Kidney (tissue), 22 donors: ENCODE measurements at places on chromosomes 4 and X.

DNA sequence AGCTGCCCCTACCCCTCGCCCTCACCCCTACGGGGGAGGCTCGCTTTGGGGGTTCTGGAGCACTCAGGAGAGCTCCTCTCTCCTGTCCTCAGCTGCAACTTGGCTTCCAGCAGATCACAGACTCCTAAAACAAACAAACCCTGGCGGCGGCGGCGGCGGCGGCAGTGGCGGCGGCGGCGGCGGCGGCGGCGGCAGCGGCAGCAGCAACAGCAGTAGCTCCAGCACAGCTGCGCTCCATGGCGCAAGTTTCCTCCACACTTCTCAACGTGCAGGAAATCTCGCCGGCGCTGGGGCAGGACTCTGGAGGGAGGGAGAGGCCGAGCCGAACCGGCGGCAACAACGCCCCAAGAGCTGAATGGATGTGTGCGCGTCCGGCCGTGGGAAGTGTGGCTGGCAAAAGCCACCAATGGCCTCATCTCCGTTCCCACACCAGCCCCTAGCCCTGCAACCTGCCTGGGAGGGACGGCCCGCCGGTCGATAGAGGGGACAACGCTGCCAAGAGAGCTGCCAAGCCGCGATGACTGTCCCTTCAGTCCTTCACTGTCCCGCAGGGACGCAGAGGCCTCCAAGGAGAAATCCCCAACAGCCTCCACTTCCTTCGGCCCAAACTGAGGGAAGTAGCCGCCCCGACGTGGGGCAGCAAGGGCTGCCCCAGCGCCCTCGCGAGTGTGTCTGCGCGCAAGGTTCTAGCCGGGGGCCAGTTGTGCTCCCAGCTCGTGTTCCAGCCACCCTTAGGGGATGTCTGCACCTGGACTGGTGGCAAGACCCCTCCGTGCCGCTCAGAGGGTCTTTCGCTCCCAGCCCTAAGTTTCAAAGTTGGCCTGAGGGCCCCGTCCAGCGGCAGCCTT lies 775 bp downstream of the SHROOM4 start:
- no peaks in the 10 kb centered on the region for H3K27me3 ChIP-seq
- peak; percentile 82 for DNase-seq

GRCh38 chrX:41608244-41608643 lies 80.5 kb upstream of the GPR34 start:
- H3K27ac ChIP-seq = no peak overlapping the region
- no peaks in the 10 kb centered on the region for H3K36me3 ChIP-seq
- no peaks in the 10 kb centered on the region for H3K27me3 ChIP-seq

- H3K4me1 ChIP-seq = no peaks in the 10 kb centered on the region
- no peaks in the 10 kb centered on the region for H3K36me3 ChIP-seq
- peak; percentile 65 for DNase-seq
- H3K27me3 ChIP-seq = no peaks in the 10 kb centered on the region
- no peak overlapping the region for H3K27ac ChIP-seq
Measured at GRCh38 chrX:153554519-153555167, 37.2 kb downstream of the ATP2B3 start.

GRCh38 chr4:185895866-185896265 lies 83.9 kb upstream of the SORBS2 start:
- no peak overlapping the region for H3K4me3 ChIP-seq
- no peaks in the 10 kb centered on the region for H3K27me3 ChIP-seq
- H3K27ac ChIP-seq = no peak overlapping the region
- no peaks in the 10 kb centered on the region for H3K36me3 ChIP-seq

- H3K4me1 ChIP-seq = peaks cover 4% of the 10 kb centered on the region
- no peak overlapping the region for H3K27ac ChIP-seq
- DNase-seq = no peak
- H3K27me3 ChIP-seq = no peaks in the 10 kb centered on the region
Measured at GRCh38 chrX:41473936-41474725, 27.0 kb downstream of the NYX start.
